Myocyte (in vitro differentiated cells): ENCODE measurements at places on chromosomes 3 and 15. TPM values are rescaled to one million over a fixed set of nuclear protein-coding genes. Genes with fewer than 3 reads are reported as not detected.

DNA sequence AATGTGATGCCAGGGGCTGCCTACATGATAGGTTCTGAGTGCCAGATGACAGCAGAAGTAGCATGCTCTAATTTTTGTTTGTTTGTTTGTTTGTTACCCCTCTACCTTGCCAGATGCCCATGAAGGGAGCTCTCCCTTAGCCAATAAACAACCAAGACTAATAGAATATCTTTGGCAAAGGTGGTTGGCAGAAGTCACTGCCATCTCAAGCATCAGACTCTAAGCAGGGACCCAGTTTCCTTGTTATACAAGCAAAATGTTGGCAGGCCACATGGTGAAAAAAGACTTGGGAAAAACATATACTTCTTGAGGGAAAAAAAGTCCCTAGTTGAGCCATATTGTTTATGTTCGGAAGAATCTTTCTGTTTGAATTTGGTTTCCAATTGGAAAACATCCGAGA, 609.0 kb upstream of the CFAP20DC start:
- no peak for DNase-seq

- no peak for DNase-seq
Observed at GRCh38 chr3:44272191-44272590, 30.5 kb downstream of the TOPAZ1 start.

GRCh38 chr3:159761369-159761768, 227.3 kb upstream of the IL12A start:
- DNase-seq, result peak; percentile 53

DNA sequence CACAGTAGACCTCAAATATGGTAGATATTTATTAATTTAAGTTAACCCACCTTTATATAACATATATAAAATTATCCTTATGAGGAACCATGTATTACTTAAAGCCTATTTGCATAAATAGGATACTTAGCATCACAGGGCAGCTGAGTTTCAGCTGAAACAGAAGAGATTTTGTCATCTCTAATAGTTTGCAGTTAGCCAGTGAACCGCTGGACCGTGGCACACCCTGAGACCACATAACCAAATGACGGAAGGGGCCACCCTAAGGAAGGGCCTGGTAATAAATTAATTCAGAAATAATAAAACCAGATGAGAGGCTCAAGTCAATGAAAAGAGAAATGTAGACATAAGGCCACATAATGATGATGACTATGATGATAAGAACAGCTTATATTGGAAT, 107.7 kb downstream of the MYO5A start:
- DNase-seq, result no peak

DNA sequence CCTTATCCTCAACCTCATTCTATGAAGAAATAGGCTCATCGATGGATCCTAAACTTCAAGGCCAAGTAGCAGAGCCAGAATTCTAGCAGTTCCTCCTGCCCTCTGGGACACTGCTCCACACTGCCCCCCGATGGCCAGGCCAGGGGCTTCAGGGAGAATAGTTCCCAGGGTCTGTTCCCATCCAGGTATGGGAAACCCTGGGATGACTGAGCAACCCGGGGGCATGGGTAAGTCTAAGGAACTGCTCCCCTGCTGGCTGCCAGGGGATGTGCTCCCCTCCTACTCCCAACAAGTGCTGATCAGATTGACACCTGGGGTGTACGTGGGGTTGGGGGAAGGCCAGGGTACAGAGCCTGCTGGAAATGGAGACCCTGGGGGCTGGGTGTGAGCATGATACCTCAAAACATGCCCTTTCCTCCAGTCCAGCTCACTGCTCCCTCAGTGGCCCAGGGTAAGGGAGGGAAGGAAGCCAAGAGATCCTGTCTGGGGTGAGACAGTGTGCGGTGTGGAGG, 7.6 kb downstream of the ULK3 start:
- peak; percentile 61 for DNase-seq

Gene FSD2
- total RNA-seq, result 0.52 and 2.7 TPM in 2 replicates
